ENCODE measurements at places on chromosomes 7 and 10.

GRCh38 chr7:77561352-77561751 lies 24.3 kb downstream of the PTPN12 start:
- DNase-seq: no peak

- DNase-seq: no peak
These were observed 493 bp downstream of the ZMIZ2 start for GRCh38 chr7:44748948-44749731.

DNA sequence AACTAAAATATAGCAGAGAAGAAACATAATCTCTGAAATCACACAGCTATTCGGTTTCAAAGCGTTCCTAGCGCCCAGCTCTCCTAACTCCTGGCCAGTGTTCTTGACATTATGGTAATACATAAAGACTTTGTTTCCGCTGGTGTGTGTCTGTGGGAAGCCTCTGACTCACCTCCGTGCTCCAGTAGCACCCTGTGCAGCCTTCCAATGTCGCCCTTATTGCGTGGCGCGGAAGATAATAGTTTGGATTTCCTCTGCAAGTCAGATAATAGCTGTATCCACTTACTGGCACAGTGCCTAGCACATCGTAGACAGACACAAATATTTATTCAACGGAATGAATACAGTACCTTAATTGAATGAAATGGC lies 570 bp downstream of the BMS1 start:
- no peak for DNase-seq

DNA sequence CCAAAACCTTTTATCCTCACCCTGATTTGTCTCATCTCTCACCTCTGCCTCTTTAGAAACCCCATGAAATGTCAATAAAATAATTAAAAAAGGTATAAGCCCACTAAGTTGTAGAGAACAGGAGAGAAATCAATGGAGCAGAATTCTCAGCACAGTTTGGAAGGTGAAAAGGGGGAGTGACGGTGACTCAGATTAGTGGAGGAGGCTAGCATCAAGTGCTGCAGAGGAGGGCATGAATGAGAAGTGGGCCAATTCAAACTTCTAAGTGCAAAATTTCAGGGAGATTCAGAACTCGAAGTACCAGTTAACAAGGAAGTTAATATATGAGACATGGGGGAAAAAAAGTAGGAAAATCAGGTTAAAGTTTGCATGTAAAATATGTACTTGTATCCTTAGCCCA lies 34.9 kb upstream of the ETV1 start:
- no peak for DNase-seq

GRCh38 chr10:45557275-45557905 lies 115.2 kb downstream of the ZFAND4 start:
- peak; percentile 11 for DNase-seq

DNA sequence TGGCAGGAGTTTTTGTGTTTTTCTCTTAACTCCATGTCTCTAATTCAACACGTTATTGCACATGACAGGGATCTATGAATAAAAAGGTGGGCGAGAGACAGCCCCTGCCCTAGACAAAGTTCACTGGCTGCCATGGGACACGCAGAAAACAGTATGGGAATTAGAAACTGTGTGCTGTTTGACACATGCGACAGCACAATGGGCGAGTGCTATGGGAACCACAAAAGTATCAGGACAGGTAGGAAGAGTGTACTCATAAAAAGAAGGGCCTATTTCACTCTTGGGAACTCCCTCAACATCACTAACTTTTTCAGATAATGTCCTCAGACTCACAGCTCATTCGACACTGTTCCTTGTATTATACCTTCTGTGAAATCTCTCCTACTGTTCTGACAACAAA lies 45.7 kb downstream of the MINDY3 start:
- no peak for DNase-seq

DNA sequence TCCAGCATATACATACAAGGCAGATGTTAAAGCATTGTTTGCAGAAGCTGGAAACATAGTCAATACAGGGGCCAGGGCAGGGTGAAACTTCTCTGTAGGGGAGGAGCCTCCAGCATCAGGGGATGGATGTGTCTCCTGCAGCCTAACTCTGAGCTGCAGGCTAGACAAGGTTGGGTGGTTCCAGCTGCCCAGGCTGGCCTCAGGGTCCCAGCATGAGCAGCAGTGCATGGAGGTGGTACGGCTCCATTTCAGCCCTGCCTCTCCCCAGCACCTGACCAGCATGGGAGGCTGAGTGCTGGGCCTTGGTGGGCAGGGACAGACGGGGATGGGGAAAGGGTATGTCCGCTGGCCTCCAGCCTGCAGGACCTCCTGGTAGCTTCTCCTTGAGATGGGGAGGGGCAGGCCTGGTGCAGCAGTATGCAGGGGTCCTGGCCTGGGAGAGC lies 7.4 kb upstream of the TBRG4 start:
- DNase-seq: no peak

GRCh38 chr7:90236721-90237289 lies 8.2 kb upstream of the CFAP69 start:
- DNase-seq: no peak

DNA sequence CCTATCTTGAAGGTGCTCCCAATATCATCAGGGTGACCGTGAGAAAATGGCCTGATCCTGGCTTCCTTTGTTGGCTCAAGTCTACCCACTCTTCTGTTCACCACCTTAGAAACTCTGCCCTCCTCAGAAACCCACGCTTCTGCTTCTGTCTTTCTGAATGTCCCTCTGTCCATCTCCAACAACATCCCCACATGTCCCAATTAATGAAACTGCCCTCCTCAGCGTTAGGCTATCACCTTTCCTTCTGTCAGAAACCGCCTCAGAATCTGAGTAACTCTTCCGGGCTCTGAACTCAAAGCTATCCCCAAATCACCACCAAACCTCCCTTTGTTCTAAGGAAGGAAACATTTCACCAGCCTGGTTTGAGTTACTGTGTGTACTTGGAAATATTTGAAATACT lies 315.8 kb upstream of the ZNF32 start:
- no peak for DNase-seq

DNA sequence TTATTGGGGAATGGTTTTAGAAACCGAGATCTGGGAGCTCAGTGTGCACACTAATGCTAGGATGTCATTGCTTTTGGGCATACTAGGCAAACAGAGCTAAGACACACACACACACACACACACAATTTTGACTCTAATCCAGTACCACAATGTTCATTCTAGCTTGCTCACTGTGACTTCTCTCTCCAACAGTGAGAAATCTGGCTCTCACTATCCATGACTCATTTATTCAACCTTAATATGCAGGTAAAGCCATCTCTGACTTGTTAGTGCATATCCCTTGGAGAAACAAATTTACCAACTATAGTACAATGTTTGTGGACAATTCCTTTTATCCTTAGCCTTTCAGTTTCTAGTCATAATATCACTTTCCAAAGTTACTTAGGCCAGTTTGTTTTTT lies 5.9 kb upstream of the BMS1 start:
- DNase-seq: no peak

DNA sequence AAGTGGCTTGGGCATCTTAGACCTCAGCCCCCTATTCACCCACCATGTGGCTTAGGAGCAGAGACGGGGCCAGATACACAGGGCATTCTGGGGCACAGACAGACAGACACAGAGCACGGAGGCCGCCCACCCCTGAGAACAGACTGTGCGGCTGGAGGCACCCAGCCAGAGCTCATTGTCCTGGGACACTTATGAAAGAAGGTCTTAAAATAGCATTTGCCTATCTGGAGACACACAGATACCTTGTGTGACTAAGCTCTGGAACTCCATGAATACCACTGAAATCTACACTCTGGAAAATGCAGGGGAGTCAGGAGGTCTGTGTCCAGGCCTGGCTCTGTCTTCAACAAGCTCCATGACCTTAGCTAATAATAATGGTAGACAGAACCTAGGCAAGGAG lies 41.4 kb upstream of the ADO start:
- no peak for DNase-seq

DNA sequence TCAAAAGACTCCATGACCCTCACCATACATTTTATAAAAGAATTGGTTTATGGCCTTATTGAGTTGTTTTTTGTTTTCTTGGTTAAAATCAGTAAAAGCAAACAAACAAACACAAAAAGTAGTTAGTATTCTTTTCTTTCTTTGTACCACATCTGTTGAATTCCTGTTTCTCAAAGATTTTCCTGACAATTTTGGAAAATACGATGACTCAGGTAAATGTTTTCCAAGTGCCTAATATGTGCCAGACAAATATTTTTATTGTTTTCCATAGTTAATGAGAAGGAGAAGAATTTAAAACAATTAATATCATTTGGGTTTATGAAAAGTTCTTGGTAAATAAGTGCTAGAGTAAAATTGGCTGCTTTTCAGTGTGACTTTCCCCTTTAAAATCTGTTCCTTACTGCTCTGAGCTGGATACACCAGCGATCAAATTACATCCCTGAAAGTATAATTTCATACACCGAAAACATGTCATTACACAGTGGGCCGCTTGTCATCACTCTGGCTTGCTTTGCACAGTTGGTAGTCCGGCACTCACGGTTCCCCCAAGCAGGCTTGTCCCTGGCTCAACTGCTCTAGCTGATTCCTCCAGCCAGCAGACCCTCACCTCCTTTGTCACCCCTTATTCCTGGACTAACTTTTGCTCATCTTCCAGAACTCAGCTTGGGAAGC lies 80.5 kb downstream of the TBXAS1 start:
- DNase-seq: no peak

DNA sequence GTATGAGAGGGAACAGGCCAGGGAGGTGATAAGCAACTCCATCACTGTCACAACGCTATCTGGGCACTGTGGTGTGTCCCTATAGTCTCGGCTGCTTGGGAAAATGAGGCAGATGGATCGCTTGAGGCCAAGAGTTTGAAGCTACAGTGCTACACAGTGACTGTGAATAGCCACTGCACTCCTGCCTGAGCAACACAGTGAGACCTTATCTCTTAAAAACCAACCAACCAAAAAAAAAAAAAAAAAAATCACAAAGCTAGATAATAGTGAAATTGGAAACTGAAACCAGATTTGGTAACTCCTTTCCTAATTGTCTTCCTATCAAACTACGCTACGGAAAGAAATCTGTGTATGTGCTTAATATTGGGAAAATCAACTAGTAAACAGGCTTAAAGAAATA lies 14.1 kb downstream of the MICU1 start:
- no peak for DNase-seq

DNA sequence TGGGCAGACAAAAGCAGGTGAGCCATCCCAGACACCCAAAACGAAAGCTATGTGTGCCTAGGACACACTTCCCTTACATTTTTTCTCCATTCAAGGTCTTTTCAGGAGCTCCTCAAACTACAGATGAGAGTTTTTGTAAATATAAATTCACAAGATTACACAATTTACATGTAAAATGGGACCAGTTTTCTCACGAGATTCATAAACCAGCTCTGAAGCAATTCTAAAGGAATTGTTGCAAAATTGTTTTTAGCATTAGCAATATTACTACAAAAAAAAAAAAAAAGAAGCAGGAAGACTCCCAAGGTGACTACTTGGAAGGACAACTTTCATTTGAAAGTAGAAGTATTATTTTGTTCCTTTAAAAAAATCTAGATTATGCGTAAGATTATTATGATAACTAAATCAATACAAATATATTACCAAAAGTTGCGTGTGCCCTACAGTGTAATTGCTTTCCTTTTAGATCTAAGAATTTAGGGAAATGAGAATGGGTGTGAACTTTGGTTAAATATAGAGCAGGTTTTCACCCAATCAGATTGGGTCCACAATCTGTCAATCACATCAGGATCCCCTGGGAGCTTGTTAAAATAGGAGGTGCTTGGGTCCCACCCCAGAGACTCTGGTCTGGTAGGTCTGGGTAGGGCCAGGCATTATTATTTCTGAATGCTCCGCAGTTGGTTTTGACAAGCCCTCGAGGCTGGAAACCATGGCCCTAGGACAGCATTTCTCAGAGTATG lies 72.2 kb downstream of the TBXAS1 start:
- DNase-seq: no peak

DNA sequence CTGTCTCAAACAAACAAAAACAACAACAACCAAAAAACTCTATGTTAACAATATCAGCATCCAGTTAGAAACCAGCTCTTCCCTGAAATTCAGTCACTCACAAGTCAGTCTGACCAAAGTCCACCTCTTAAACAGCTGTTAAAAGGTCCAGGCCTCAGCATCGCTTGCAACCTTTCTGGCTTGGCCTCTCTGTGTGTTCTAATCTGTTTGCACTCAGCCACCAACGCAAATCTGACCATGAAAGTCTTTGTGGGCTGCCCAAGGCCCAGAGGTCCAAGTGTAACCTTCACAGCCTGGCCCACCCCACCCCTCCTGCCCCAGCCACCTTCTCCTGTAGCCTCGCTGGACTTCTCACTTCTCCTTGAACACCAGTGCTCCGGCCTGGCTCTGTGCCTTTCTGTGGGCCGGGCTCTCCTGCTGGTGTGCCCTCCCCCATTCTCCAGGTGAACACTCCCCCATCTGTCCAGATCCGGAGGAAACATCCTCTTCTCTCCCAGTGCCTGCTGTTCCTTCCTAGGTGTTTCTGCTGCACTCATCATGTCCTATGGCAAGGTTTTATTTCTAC lies 72.2 kb upstream of the EFCAB10 start:
- DNase-seq: no peak

DNA sequence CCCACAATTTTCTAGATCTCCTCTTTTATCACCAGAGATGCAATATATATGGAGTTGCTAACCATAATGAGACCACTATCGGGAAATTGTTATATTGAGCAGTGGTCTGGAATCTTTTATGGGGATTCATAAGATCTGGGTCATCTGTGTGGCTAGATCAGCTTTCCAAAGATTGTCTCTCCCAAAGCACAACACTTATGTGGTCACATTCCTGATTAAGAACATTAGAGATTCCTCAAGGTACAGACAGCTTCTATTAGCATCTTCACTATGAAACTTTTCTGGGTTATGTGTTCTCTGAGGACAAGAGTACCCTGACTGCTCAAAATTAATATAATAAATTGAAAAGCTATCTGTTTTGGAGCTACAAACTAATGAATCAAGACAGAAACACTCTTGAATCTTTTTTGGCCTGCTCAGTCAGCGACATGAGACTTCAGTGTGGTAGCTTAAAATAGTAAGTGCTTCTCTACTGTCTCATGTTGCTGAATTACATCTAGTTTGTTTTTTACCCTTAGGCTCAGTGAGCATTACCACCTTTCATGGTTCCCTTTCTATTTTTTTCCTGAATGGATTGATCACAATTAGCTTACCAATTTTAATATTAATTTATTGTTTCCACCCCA lies 42.6 kb upstream of the STRIP2 start:
- DNase-seq: peak; percentile 10

GRCh38 chr7:51290702-51291540 lies 25.7 kb downstream of the COBL start:
- DNase-seq: no peak

- DNase-seq: peak; percentile 33
These were observed 42.9 kb downstream of the MKLN1 start for GRCh38 chr7:131370523-131370968.

DNA sequence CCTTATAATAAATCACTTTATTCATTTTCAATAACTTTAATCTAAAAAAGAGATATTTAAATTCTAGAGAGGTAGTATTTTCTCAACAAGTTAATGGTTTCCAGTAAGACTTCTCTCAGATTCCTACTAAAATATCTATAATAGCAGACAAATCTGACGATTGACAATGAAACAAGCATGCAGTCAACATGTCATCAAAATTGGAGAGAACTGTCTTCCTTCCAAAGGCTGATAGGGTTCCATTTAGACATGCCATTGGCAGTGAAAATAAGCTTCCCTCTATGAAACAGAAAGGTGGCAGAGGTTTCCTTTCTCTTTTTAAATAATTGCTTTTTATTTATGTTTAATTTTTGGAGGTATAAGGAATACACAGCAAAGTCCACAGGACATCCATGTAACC lies 217.1 kb downstream of the POM121L12 start:
- DNase-seq: no peak

- no peak for DNase-seq
These were observed 43.8 kb upstream of the ACSL5 start for GRCh38 chr10:112330162-112330561.

GRCh38 chr10:35762311-35763030 lies 120.4 kb upstream of the FZD8 start:
- DNase-seq: no peak

GRCh38 chr7:70416347-70416985 lies 715.5 kb upstream of the GALNT17 start:
- DNase-seq: no peak
